ENCODE measurements at places on chromosomes 1 and 21.

DNA sequence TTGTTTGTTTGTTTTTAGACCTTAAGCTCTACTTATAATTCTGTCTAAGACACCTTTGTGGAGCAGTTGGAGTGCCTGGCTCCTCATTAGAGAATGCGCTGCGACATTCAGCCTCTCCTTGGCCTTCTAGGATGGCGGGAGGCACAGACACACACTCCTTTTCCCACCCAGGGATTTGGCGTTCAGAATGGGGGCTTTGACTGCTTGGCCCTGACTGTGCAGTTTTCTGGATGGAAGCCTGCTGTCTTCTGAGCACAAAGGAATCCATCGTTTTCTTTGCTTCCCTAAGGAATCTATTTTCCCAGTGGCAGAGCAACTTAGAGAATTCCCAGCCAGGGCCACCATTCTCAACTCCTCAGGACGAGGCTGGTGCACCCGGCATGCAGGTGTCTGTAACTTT lies 83.6 kb downstream of the GALNT2 start:
- DNase-seq = no peak

GRCh38 chr21:26801498-26801897 lies 43.7 kb downstream of the ADAMTS1 start:
- no peak for DNase-seq

- DNase-seq = peak; percentile 8
Measured at GRCh38 chr1:183180634-183181056, 5.4 kb upstream of the LAMC2 start.

- no peak for DNase-seq
Measured at GRCh38 chr1:206591226-206591625, 21.0 kb downstream of the EIF2D start.

Data from stimulated activated CD4-positive, alpha-beta T cell treated with anti-CD3 and anti-CD28 coated beads, Interleukin-15, amount 100 ng/mL, for 24 hours (primary cell).